Activated CD4-positive, alpha-beta memory T cell treated with anti-CD3 and anti-CD28 coated beads for 36 hours (primary cell): ENCODE measurements at places on chromosomes 12 and 14. TPM values are rescaled to one million over a fixed set of nuclear protein-coding genes. Genes with fewer than 3 reads are reported as not detected.
A peak's percentile ranks its signal among the peaks of the same experiment; 100 is the strongest.

CLEC1B gene
- not detected for total RNA-seq

ACSM4 gene
- not detected for total RNA-seq

DHRS2 gene
- 2.5 TPM for total RNA-seq

- no peak for DNase-seq
- no peaks in the 10 kb centered on the region for H3K36me3 ChIP-seq
These were observed 2.4 kb downstream of the MYL2 start for GRCh38 chr12:110917961-110918360.

- peak overlapping the region; percentile 85 for H3K27ac ChIP-seq
- H3K4me3 ChIP-seq: peak overlapping the region; percentile 86
- no peak for DNase-seq
These were observed 828 bp downstream of the MMAB start for GRCh38 chr12:109572506-109572845.

GRCh38 chr14:75518625-75519024, 3.6 kb upstream of the BATF start:
- peaks cover 16% of the 10 kb centered on the region for H3K36me3 ChIP-seq
- H3K4me1 ChIP-seq: peaks cover 72% of the 10 kb centered on the region
- H3K4me3 ChIP-seq: no peak overlapping the region
- DNase-seq: peak; percentile 75
- H3K27ac ChIP-seq: peak overlapping the region; percentile 4
- no peaks in the 10 kb centered on the region for H3K27me3 ChIP-seq
